ENCODE measurements at places on chromosomes 12 and 14. TPM values are rescaled to one million over a fixed set of nuclear protein-coding genes. Genes with fewer than 3 reads are reported as not detected.

Gene GUCY2C
- not detected for total RNA-seq

Gene PLCZ1
- total RNA-seq = not detected

Gene RIMKLB
- 23.9 TPM for total RNA-seq

Gene MYF5
- total RNA-seq = not detected

Gene KRT6C
- not detected for total RNA-seq

Gene HPD
- total RNA-seq = not detected

Gene TMEM132C
- not detected for total RNA-seq

Gene IFNG-AS1
- total RNA-seq = not detected

Gene CLBA1
- total RNA-seq = 3.0 TPM

Gene NRXN3
- 0.49 TPM for total RNA-seq

Gene HOXC10
- total RNA-seq = not detected

All from mammary microvascular endothelial cell (primary cell).